ENCODE measurements at places on chromosomes 2 and 18.

DNA sequence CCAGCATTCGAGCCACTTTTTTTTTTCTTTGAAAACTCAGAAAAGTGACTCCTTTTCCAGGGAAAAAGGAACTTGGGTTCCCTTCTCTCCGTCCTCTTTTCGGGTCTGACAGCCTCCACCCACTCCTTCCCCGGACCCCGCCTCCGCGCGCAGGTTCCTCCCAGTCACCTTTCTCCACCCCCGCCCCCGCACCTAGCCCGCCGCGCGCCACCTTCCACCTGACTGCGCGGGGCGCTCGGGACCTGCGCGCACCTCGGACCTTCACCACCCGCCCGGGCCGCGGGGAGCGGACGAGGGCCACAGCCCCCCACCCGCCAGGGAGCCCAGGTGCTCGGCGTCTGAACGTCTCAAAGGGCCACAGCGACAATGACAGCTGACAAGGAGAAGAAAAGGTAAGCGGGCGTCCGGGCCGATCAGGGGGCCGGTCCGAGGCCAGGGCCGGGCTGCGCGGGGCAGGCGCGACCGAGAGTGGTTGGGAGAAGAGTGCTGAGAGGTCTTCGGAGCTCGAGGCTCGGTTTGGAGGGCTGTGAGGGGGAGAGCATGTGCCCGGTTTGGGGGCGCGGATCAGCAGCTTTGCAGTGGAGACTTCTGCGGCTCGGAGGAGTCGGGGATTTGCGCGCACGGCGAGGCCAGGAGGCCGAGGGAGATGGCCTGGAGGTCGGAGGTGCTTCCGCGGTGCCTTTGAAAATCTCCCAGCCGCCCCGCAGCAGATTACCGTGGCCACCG is 502 bp downstream of the EPAS1 start:
- DNase-seq = peak; percentile 56

GRCh38 chr2:15480552-15480951 is 80.6 kb downstream of the NBAS start:
- DNase-seq = no peak

- DNase-seq = no peak
Observed at GRCh38 chr2:10173258-10174005, 50.9 kb downstream of the RRM2 start.

GRCh38 chr2:61911510-61911909 is 6.0 kb downstream of the COMMD1 start:
- DNase-seq = no peak

- no peak for DNase-seq
Observed at GRCh38 chr2:187319441-187320108, 128.5 kb downstream of the CALCRL start.

GRCh38 chr18:22169889-22170420 is 566 bp downstream of the GATA6 start:
- no peak for DNase-seq

DNA sequence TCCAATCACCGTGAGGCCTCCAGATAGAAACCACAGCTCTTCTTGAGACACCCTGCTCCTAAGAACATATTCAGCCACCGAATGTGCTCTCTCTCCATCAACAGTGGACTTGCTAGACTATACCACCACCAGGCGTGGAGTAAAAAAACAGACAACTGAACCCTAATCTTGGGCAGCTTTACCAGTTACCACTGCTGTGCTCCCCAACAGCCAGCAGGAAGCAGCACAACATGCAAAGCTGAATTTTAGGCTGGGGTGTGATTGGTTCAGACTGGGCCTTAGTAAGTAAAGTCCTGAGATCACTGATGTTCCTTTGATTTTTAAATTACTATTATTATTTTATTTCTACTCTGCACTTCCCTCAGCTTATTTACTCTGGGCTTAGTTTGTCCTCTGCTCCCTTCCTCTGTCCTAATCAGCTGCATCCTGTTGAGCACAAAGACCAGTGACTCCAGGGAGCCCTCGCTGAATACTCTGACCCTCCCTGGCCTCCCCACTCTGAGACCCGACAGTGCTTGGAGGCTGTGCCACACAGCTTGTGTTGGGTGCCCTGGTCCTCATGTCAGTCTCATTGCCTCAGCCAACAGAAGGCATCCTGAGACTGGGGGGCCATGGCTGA is 21.9 kb downstream of the MRPL35 start:
- DNase-seq = peak; percentile 17

DNA sequence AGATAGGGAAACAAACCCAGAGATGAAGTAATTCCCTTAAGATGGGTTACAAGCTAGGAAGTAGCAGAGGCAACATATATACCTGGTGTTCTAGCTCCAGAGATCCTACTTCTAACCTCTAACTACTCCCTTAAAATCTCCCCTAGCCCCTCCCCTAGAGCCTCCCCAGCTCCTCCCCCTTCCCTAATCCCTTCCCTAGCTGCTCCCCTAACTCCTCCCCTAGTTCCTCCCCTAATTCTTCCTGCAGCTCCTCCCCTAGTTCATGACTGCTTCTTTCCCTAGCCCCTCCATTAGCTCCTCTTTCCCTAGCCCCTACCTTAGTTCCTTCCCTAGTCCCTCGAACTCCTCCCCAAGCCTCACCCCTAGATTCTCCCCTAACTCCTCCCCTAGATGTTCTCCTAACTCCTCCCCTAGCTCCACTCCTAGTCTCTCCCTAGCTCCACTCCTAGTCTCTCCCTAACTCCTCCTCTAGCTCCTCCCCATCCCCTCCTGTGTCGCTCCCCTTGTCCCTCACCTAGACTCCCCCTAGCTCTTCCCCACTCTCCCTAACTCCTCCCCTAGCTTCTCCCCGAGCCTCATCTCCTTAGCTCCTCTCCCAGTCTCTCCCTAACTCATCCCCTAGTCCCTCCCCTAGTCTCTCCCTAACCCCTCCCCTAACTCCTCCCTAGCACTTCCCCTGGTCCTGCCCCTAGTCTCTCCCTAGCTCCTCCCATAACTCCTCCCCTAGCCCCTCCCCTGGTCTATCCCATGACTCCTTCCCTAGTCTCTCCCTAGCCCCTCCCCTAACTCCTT is 108.9 kb downstream of the CD226 start:
- no peak for DNase-seq
